NCI-H2081 treated with DMSO at 0.1 percent for 48 hours (cell line): ENCODE measurements at places on chromosomes 11 and 22.

- DNase-seq: no peak
Measured at GRCh38 chr22:34038801-34039555, 118.7 kb upstream of the LARGE1 start.

DNA sequence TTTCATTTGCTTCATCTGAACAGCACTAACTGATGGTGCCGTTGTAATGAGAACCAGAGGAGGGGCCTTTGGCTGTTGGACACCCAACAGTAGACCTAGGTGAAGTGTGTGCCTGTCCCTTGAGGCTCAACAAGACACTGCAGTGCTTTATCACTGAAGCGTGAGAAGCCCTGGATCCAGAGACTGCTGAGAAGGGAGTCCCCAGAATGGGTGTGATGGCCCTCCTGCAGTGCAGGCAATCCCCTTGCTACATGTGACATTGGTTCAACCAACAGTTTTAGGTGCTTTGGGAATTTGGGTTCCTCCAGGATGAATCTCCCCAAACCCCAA, 125.6 kb downstream of the BRD1 start:
- no peak for DNase-seq

- DNase-seq: no peak
Measured at GRCh38 chr11:95134491-95134890, 44.8 kb downstream of the ENDOD1 start.

- no peak for DNase-seq
Measured at GRCh38 chr11:43899094-43899493, 18.5 kb downstream of the ALKBH3 start.
